ENCODE measurements at places on chromosomes 6 and 20. TPM values are rescaled to one million over a fixed set of nuclear protein-coding genes. Genes with fewer than 3 reads are reported as not detected.

Gene PNRC1
- polyA plus RNA-seq: 72.3 TPM

GRCh38 chr6:90494067-90494780 is 92.6 kb downstream of the MAP3K7 start:
- no peak for DNase-seq

Gene FHL5
- polyA plus RNA-seq: 0.30 TPM

Gene OXT
- 2.7 TPM for polyA plus RNA-seq

Gene NKAIN4
- polyA plus RNA-seq: not detected

Gene RBBP8NL
- polyA plus RNA-seq: 28.0 TPM

GRCh38 chr6:155936127-155936526 is 480.5 kb upstream of the NOX3 start:
- no peak for DNase-seq

DNA sequence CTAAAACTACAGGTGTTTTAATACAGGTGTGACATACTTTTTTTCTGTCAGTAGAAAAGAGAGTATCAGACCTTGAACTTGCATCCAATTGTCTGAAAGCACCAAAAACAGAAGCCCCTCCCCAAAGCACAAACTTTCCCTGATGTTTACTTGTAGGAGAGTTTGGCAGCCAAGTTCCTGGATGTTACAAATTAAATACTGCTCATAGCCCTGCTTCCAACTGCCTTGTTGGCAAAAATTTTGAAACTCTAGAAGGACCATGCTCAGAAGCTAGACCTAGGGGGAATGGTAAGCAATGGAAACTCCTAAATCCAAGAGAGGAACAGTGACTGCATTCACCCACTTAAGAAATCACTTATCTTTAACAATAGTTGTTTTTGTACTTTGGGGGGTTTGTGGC is 17.0 kb upstream of the ARG1 start:
- DNase-seq: no peak

Gene BLTP3A
- polyA plus RNA-seq: 1.3 TPM

DNA sequence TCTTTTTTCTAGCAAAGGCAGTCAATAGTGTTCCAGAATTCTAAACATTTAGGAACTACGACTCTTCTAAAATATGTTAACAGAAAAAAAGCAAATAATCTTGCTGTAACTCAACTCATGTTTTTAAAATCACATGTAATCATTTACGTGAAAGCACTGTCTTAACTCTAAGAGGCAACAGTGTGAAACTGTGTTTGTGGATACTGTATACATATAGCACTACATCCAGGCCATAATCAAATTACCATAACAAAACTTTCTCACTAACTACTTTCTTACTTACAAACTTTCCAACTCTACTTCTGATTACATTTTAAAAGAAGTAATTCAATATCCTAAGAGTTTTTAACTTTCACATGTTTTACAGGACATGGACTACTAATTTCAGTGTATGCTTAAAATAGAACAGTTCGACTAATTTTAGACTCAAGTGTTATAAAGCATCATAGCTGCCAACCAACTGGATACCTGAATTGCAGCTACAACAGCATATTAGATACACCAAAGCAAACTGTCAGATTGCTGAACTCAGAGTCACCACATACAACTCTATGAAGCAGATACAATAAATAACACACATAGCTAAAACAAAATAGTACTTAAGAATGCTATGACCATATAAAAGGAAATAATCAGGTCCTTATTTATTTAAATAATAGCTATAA is 121.6 kb upstream of the BEND6 start:
- no peak for DNase-seq

- DNase-seq: no peak
Observed at GRCh38 chr6:54680531-54680930, 166.0 kb upstream of the FAM83B start.

GRCh38 chr6:102907181-102907580 is 1513.7 kb downstream of the GRIK2 start:
- DNase-seq: no peak

DNA sequence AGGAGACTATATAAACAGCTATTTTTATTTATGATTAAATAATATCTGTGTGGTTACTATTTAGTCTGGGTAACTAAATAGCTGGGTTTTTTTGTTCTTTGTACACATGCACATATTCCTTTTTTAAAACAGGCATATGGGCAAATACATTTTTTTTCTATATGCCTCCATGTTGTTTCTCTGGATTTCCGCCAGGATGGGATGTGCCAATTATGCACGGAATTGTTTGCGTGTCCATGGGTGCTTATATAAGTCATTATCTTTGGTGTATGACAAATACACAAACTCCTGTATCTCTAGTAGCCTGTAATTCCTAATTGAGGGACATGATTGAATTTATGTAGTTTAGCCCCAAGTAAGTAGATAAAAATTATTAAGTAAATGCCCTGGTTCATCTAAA is 226.9 kb downstream of the BCKDHB start:
- no peak for DNase-seq

Gene TDRD6
- polyA plus RNA-seq: 0.04 TPM

GRCh38 chr6:113529196-113529595 is 327.9 kb upstream of the MARCKS start:
- DNase-seq: no peak
